ENCODE measurements at places on chromosomes 13 and 19. TPM values are rescaled to one million over a fixed set of nuclear protein-coding genes. Genes with fewer than 3 reads are reported as not detected.

The ZNF616 gene
- total RNA-seq, result 9.4 TPM

The CYP2A6 gene
- not detected for total RNA-seq

The GNG8 gene
- 2.1 TPM for total RNA-seq

The IZUMO2 gene
- not detected for total RNA-seq

The ZNF571 gene
- 4.5 TPM for total RNA-seq

The ANGPTL4 gene
- 0.75 TPM for total RNA-seq

The WTIP gene
- 0.25 TPM for total RNA-seq

The ADGRE1 gene
- 1.9 TPM for total RNA-seq

The ERF gene
- 49.0 TPM for total RNA-seq

The ZNF132 gene
- 5.5 TPM for total RNA-seq

The SMIM24 gene
- total RNA-seq, result not detected

The HSD17B14 gene
- 0.82 TPM for total RNA-seq

The OXGR1 gene
- not detected for total RNA-seq

The CFAP97D2 gene
- not detected for total RNA-seq

The PRSS57 gene
- total RNA-seq, result not detected
